Stimulated activated CD4-positive, alpha-beta T cell treated with anti-CD3 and anti-CD28 coated beads, TNF-alpha, amount 100 ng/mL, for 24 hours (primary cell): ENCODE measurements at places on chromosomes 16 and 17.

DNA sequence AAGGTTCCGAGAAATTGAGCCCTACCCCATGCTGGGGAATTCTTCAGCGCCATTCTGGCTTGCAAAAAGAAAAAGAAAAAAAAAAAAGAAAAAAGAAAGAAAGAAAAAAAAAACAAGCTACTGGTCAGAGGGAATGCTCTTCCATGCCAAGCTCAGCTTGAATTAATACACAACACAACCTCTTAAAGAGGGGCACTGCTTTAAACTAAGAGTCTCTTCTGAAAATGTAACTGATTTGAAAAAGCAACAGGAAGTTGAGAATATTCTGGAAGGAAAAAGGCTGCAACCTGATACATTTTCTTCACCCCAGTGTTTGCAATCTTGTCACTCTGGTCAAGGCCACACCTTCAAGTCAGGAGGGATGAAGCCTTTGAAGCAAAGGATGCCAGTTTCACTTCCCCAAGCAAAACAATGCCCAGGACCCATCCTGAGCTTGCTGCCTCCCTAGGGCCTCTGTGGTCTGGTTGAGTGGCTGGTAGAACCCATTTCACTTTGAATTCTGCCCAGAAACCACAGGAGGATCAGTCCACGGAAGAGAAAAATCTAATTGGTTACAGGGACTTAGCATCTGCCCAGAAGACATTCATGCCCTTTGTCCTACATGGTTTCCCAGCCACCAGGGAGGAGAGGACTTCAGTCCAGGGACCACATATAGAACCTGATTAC lies 389.7 kb downstream of the SOX9 start:
- DNase-seq, result no peak

DNA sequence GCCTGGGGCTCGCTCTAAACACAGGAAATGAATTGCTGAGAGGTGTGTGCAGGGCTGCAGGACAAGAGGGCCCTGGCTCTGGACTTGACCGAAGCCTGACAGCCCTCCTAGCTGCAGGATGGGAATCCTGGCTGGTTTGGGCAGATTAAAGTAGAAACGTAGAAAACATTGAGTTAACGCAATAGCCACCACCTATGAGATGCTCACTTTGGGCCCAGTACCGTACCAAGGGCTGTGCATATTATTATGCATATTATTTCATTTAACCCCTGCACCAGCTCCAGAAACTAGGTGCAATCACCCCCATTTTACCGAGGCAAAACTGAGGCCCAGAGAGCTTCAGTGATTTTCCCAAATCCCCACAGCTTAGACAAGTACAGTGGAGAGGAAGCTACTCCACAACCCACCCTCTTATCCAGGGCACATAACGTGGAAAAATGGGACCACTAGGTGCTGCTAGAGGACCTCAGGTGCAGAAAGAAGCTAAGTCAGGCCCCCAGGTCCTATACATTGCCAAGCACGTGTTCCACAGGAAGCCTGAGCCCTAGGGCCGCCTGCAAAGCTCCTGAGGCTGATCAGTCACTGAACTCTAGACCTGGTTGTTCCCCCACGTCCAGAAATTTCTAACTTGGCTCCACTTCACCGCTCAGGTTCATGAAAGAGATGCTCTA lies 79.2 kb downstream of the MYH11 start:
- DNase-seq, result no peak

GRCh38 chr17:1055751-1056645 lies 59.1 kb downstream of the TIMM22 start:
- DNase-seq, result peak; percentile 37

- DNase-seq, result no peak
These were observed 37.1 kb downstream of the TNFRSF13B start for GRCh38 chr17:16934836-16935235.

DNA sequence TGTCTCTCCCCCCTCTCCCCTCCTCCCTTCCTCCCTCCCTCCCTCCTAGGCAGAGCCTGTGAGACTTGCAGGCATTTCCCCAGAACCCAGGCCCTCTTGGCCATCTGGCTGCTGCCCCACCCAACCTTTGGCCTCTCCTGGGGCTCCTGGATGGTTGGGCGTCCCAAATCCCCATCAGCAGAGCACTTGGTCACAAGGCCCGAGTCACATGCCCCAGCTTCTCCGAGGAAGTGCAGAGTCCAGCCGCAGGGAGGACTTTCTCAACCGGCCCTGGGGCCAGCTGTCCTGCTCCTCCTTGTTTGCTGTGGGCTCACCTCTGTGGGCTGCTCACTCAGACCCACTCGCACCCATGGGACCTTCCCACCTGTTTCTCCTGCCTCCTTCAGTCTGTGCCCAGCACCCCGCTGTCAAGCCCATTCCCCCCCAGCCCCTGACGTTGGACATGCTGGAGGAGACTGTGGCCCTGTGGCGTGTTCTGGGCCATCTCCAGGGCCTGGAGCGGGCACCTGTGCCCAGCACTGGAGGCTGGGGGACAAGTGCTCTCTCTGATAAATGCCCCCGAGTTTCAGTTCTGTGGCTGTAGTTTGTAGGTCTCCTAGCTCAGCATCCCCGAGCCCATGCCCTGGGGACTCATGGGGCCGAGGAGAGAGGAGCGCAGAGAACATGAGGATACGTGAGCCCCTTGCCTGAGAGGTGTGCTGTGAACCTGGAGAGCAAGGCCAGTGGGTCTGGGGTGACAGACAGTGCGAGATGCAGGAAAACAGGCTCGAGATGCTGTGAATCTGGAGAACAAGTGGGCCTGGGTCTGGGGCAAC lies 42.3 kb upstream of the ZNF750 start:
- no peak for DNase-seq

GRCh38 chr16:4309833-4310266 lies 6.0 kb upstream of the GLIS2 start:
- peak; percentile 48 for DNase-seq

- DNase-seq, result no peak
These were observed 160.0 kb upstream of the CCL2 start for GRCh38 chr17:34095106-34095505.

GRCh38 chr17:17060001-17060922 lies 18.0 kb downstream of the MPRIP start:
- DNase-seq, result no peak

DNA sequence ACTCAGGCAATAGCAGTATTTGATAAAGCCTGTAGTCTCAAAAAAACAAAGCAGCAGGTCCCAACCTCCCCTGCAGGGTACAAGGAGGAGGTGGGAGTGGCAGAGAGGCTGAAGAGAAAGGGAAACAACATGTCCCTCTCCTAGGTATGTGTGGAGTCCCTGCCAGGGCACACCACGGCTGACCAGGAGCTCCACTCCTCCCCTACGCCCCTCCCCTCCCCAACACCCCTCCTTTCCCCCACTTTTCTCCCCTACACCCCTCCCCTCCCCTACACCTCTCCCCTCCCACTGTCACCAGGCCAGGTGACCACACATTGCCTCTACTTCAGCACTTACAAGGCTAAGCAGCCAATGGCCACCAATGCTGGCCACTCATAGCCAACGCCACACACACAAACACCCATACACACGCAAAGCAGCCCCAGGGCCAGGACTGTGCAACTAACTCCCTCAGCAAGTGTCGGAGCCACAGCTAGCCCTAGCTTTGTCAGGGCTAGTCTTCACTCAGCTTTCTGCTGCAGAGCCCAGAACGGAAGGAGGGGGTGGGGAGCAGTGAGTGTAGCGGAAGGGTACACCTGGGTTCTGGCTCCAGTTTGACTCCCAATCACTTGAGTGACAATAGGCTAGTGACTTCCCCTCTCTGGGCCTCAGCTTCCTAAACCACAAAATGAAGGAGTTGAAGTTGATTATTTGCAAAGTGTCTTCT lies 8.2 kb downstream of the CAVIN1 start:
- DNase-seq, result peak; percentile 32

DNA sequence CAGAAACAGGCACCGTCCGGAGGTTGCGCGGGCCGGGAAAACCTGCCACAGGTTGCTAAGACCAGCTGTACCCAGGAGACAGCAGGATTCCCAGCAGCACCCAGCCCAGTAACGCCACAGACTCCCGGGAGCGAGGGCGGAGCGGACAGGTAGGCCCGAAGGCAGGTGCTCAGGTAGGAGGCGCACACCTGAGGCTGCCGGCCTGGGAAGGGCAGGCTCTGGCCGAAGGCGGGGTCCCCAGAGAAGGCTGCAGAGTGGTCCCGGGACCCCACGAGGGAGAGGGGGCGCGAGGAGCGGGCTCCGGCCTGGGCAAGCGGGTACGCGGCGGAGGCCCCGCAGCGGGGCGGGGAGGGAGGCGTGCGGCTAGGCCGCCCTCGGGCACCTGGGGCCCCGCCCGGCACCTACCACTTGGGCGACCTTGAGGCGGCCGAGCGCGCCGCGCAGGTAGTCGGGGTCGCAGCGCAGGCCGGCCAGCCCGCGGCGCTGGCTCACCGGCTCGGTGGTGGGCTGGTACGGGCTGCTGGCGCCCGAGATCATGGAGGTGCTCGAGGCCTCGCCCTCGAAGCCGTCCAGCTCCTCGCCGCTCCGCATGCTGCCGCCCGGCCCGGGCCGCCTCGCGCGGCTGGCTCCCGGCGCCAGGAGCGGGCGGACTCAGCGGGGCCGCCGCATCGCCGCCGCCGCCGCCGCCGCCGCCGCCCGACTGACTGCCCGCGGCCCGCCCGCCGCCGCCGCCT lies 441 bp downstream of the CMTM4 start:
- peak; percentile 11 for DNase-seq

DNA sequence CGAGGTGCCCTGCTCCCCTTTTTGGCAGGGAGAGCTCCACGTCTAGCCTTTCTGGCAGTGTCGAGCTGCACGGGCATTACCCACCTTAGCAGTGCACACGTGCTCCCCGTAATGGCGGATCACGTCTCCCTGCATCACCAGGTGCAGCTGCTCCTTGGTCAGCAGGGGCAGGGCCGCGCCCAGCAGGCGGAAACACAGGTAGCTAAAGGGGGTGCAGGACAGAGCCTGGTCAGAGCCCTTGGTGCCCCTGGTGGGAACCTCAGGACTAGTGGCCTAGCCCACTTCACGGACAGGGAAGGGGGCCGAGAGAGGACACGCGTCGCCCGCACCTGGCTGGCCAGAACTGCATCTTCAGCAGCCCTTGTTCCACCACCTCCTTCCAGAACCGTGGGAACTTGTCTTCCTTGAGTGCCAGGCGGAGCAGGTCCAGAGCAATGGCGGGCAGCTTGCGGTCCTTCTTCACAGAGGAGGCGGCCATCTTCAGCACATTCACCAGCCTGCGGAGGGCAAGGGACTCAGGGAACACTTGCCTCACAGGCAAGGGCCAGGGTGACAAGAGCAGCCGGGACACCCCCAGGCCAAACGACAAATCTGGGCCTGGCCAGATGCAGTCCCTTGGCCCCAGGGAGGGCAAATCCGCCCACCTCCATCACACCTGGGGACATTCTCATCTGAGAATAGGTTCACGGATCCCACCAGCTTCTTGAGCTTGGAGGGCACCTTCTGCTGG lies 3.2 kb downstream of the MYBBP1A start:
- DNase-seq, result no peak

GRCh38 chr16:8998108-8998507 lies 34.4 kb upstream of the USP7 start:
- no peak for DNase-seq

DNA sequence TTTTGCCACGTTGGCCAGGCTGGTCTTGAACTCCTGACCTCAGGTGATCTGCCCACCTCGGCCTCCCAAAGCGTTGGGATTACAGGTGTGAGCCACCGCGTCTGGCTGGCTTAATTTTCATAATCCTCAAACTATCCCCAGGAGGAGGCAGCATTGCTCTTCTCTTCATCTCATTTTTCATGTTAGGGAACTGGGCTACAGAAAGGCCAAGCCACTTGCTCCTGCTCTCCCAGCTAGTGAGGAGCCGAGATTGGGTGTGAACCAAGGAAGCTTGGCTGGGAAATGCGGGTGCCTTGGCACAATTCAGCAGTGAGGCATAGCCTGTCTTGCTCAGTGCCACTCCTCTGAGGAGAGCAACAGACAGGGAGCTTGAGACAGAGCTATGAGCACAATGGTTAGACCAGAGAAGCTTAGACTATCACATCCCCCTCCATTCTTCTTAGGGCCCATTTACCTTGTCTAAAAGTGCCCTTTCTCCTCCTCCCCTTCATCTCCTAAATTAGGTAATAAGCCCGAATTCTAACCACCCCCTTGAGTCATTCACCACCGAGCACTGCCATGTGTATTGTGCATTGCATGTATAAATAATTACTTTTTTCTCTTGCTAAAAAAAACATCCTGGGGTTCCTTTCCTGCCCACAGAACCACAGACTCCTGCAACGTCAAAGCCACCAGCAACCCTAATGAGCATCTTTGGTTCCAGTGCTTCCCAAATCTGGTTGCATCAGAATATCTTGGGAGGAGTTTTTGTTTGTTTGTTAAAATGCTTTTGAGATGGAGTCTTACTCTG lies 20.0 kb upstream of the KIF19 start:
- no peak for DNase-seq

DNA sequence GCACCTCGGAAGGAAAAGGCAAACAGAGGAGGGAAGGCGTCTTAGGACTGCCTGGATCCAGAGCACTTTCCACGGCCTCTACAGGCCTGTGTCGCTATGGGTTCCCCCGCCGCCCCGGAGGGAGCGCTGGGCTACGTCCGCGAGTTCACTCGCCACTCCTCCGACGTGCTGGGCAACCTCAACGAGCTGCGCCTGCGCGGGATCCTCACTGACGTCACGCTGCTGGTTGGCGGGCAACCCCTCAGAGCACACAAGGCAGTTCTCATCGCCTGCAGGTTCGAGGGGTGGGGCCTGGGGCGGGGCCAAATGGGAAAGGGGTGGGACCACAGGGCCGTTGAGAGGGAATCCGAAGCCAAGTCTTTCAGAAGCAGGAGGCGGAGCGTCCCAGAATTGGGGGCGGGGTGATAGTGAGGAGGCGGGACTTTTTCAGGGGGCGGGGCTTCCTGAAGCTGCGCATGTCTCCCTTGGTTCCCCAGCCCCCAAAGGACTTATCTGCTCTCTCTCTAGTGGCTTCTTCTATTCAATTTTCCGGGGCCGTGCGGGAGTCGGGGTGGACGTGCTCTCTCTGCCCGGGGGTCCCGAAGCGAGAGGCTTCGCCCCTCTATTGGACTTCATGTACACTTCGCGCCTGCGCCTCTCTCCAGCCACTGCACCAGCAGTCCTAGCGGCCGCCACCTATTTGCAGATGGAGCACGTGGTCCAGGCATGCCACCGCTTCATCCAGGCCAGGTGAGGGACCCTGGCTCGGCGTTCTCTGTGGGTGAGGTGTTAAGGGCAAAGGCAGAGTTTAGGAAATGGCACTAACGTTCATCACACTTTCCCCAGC lies 939 bp downstream of the BCL6B start:
- peak; percentile 95 for DNase-seq

- no peak for DNase-seq
These were observed 75.8 kb downstream of the WNT3 start for GRCh38 chr17:46742565-46743270.

DNA sequence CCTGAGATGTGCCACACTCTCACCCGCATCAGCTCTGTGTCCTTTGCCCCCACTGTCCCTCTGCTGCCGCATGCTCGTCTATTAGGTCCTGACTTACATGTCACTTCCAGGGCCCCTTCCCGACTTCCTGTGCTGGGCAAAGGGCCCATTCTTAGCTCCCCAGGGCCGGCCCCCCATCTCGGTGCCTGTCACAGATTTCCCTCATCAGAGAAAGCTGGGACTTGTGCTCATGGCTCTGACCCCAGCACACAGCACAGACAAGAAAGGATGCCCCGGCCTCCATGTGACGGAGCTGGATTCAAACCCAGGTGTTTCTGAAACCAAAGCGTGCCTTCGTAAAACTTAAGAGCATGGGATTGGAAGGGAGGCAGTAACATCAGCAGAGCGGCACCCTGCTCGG lies 5.9 kb upstream of the MAPK7 start:
- DNase-seq, result no peak

- DNase-seq, result no peak
These were observed 158.2 kb upstream of the TOX3 start for GRCh38 chr16:52705122-52705521.
